Neuronal stem cell (in vitro differentiated cells): ENCODE measurements at places on chromosomes 1 and 21.

GRCh38 chr1:32116531-32116930 is 8.7 kb downstream of the KPNA6 start:
- no peak overlapping the region for H3K27ac ChIP-seq
- no peak for DNase-seq
- H3K27me3 ChIP-seq, result no peaks in the 10 kb centered on the region
- H3K36me3 ChIP-seq, result no peaks in the 10 kb centered on the region

GRCh38 chr1:118826669-118827068 is 161.5 kb downstream of the TBX15 start:
- H3K4me1 ChIP-seq, result no peaks in the 10 kb centered on the region
- H3K27me3 ChIP-seq, result no peaks in the 10 kb centered on the region
- no peak overlapping the region for H3K27ac ChIP-seq
- no peak for DNase-seq
- no peak overlapping the region for H3K4me3 ChIP-seq

GRCh38 chr1:167905671-167906070 is 8.3 kb downstream of the ADCY10 start:
- no peak for DNase-seq
- no peaks in the 10 kb centered on the region for H3K36me3 ChIP-seq
- H3K4me3 ChIP-seq, result no peak overlapping the region
- H3K27me3 ChIP-seq, result no peaks in the 10 kb centered on the region

- H3K4me3 ChIP-seq, result no peak overlapping the region
- no peaks in the 10 kb centered on the region for H3K36me3 ChIP-seq
- H3K4me1 ChIP-seq, result no peaks in the 10 kb centered on the region
- DNase-seq, result no peak
Measured at GRCh38 chr1:89129911-89130310, 4.0 kb upstream of the GBP2 start.

DNA sequence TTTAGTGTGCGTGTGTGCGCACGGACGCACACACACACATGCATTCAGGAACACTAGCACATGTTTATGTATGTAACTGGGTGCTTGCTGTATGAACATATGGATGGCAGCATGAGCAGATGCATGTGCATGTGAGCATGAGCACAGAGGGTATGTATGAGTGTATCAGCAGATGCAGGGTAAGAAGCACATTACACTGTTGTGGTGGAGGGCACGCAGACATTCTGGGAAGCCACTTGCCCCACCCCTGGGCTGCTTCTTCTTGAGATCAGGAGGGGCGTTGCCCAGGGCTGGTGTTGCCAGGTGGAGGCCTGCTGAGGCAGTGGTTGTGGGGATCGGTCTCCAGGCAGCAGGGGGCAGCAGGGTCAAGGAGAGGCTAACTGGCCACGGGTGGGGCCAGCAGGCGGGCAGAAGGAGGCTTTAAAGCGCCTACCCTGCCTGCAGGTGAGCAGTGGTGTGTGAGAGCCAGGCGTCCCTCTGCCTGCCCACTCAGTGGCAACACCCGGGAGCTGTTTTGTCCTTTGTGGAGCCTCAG is 3.9 kb upstream of the P3R3URF start:
- H3K27ac ChIP-seq, result no peak overlapping the region
- peaks cover 2% of the 10 kb centered on the region for H3K4me1 ChIP-seq
- H3K27me3 ChIP-seq, result no peaks in the 10 kb centered on the region
- no peaks in the 10 kb centered on the region for H3K36me3 ChIP-seq
- no peak overlapping the region for H3K4me3 ChIP-seq

DNA sequence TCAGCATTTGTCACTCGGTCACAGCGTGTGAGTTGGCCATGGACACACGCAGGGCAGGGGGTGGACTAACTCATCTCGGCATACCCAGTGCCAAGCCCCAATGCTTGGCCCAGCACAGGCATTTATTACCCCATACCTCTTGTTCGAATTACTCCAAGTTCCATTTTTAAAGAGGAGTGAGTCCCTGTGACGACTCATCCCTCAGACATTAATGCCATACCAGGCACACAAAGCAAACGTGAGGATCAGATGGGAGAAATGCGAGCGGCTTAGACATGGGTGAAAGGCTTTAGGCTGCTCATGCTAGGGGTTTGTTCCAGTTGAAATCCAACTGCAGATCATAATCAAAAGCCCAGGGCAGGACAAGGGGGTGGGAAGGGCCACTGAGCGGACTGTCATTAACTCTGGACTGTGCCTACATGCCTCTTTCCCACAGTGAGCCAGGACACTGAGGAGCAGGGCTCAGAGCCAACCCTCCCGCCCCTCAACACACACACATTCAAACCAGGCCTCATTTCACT is 118.5 kb upstream of the NGF start:
- H3K36me3 ChIP-seq, result no peaks in the 10 kb centered on the region
- no peak for DNase-seq
- H3K4me3 ChIP-seq, result no peak overlapping the region
- H3K4me1 ChIP-seq, result no peaks in the 10 kb centered on the region
- no peaks in the 10 kb centered on the region for H3K27me3 ChIP-seq
- H3K27ac ChIP-seq, result no peak overlapping the region

DNA sequence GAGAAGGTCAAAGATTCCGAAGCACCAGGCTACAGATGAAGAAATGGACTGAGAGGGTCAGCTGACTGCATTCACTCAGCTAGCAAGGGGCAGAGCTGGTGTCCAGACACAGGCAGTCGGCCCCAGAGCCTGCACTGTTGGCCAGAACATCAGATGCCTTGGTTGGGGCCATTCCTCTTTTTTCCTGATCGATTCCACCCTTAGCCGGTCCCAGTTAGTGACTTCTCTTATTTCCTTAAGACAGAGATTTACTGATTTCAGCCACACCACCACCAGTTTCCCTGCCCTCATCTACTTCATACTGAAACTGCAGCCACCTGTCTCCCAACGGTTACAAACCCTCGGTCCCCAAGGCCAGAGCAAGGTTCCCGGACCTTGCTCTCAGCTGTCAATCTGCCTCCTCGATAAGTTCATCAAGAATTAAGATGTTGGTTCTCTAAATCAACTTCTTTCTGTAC is 11.5 kb downstream of the CD58 start:
- H3K4me3 ChIP-seq, result no peak overlapping the region
- no peaks in the 10 kb centered on the region for H3K4me1 ChIP-seq
- no peaks in the 10 kb centered on the region for H3K36me3 ChIP-seq
- no peak overlapping the region for H3K27ac ChIP-seq
- H3K27me3 ChIP-seq, result no peaks in the 10 kb centered on the region
- DNase-seq, result no peak

DNA sequence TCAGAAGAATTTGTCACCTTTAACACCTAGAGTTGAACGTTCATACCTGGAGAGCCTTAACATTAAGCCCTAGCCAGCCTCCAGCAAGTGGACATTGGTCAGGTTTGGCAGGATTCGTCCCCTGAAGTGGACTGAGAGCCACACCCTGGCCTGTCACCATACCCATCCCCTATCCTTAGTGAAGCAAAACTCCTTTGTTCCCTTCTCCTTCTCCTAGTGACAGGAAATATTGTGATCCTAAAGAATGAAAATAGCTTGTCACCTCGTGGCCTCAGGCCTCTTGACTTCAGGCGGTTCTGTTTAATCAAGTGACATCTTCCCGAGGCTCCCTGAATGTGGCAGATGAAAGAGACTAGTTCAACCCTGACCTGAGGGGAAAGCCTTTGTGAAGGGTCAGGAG is 52.3 kb downstream of the UBE4B start:
- no peak overlapping the region for H3K27ac ChIP-seq
- H3K27me3 ChIP-seq, result no peaks in the 10 kb centered on the region
- peaks cover 9% of the 10 kb centered on the region for H3K4me1 ChIP-seq
- DNase-seq, result no peak
- H3K36me3 ChIP-seq, result no peaks in the 10 kb centered on the region
- H3K4me3 ChIP-seq, result no peak overlapping the region

GRCh38 chr1:36023098-36023769 is 60.7 kb upstream of the TEKT2 start:
- no peak overlapping the region for H3K4me3 ChIP-seq
- no peaks in the 10 kb centered on the region for H3K27me3 ChIP-seq
- no peaks in the 10 kb centered on the region for H3K4me1 ChIP-seq
- H3K27ac ChIP-seq, result no peak overlapping the region
- no peak for DNase-seq

GRCh38 chr1:9127395-9128165 is 1.3 kb downstream of the GPR157 start:
- no peaks in the 10 kb centered on the region for H3K36me3 ChIP-seq
- no peak for DNase-seq
- H3K4me1 ChIP-seq, result no peaks in the 10 kb centered on the region
- H3K27ac ChIP-seq, result no peak overlapping the region
- no peak overlapping the region for H3K4me3 ChIP-seq

DNA sequence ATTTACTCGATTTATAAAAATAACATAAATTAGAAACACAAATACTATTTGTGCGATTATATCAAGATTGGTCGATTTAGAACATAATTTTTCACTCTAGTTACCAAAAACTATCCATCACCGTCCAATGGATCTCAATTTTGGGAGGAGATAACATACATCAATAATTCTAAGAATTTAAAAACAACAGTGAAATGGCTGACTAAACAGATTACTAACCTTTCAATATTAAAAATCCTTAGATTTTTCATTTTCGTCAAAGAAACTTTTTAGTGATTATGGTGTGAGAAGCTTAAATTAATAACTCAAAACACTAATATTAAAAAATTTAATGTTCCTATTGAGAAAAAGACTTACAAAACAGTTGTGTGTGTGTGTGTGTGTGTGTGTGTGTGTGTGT is 75.1 kb upstream of the RBM34 start:
- H3K4me3 ChIP-seq, result no peak overlapping the region
- no peak overlapping the region for H3K27ac ChIP-seq
- H3K27me3 ChIP-seq, result no peaks in the 10 kb centered on the region
- no peak for DNase-seq

DNA sequence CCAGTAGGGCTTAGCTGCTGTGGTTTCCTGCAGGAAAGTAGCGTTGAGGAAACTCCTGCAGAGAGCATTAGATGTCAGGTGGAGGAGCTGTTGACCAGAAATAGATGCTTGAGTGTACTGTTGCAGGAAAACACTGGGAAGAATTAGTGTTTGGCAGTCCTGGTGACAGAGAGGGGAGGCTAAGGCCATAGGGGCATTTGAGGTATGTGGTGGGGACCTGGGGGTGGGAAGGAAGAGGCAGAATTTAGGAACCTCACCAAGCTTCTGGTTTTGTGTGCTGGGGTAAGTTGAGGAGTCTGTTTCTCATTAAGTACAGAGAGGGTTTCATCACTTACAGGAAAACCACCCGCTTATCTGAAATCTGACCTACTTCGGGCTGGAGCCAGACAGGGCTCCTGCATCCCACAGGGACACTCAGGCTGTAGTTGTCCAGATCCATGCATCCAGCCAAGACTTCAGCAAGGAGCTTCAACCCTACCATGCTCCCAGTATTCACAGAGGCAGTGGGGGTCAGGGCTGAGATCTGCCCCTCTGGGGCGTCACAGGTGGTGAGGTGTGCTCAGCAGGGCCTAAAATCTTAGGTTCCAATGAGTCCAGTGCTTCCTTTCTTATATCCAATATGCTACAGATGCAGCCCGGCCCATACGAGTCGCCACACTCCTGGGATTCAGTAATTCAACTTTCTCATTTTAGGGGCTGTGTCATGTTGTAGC is 15.1 kb downstream of the SH2D2A start:
- peaks cover 16% of the 10 kb centered on the region for H3K36me3 ChIP-seq
- DNase-seq, result no peak
- H3K4me3 ChIP-seq, result no peak overlapping the region
- H3K27me3 ChIP-seq, result no peaks in the 10 kb centered on the region
- H3K4me1 ChIP-seq, result no peaks in the 10 kb centered on the region

DNA sequence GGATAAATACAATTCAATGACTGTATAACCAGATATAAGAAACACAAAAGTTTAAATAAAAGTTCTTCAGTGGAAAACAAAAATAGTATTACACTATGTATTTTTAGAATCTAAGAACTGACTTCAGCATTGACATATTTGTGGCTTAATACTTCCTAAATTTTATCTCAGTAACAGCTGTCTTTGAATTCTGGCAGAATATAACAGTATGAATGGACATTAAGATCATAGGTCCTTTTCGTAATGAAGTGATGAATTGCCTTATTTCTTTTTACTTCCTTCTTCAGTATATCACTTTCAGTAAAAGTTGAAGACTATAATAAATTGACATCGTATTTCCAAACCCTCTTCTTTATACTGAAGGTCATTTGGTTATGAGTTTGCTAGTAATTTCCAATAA is 1030.0 kb downstream of the MRPL39 start:
- no peaks in the 10 kb centered on the region for H3K4me1 ChIP-seq
- no peak overlapping the region for H3K27ac ChIP-seq
- no peaks in the 10 kb centered on the region for H3K27me3 ChIP-seq
- no peaks in the 10 kb centered on the region for H3K36me3 ChIP-seq
- DNase-seq, result no peak

DNA sequence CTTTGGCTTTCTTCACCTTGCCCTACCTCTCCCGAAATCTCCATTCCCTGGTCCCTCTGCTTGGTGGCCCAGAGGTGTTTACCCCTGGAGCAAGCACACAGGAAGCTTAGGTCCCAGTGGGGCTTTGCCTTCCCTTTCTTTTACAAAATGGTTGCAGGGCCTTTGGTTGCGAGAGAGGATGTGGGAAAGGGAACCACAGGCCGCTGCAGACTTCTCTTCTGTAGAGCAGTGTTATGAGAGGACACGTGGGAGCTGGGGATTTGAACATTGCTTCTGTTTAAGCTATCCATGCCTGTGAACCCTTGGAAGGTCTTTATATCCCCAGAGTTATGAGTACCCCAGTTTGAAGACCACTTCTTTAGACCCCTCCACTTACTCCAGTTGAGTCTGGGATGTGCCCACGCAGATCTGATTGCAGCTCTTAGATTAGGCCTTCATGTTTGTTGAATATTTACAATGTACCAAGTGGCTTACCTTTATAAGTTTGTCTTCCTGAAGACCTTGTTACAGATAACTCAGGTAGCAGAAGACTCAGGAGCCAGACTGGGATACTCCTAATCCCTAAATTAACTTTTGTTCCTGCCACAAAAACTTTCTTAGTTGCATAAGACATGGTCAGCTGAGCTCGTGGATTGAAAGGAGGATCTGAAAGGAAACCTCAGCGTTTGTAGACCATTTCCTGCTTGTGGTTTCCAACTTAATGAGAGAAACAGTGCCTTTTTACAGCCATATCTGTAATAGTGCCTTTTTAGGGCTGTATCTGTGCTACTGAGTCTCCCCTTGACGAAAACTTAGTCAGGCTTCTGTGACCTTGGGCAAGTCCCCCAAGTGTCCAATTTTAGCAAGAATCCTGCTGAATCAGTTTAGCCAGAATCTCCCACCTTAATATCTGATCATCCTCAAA is 21.9 kb upstream of the IVNS1ABP start:
- H3K27me3 ChIP-seq, result no peaks in the 10 kb centered on the region
- H3K36me3 ChIP-seq, result no peaks in the 10 kb centered on the region

DNA sequence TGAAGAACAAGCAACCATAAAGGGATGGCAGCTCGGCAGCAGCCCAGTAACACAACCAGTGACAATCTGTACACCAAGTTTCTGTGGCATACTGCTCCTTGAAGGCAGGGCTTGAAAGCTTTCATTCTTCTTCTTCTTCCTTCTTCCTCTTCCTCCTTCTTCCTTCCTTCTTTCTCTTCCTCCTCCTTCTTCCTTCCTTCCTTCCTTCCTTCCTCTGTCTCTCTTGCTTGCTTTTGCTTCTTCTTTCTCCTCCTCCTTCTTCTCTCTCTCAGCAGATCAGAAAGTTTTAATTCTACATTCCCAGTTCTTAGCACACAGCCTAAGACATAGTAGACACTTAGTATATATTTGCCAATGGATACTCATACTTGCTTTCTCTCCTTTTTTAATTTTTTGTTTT is 95.9 kb downstream of the GLUL start:
- H3K4me3 ChIP-seq, result no peak overlapping the region
- H3K36me3 ChIP-seq, result no peaks in the 10 kb centered on the region
- H3K4me1 ChIP-seq, result peaks cover 7% of the 10 kb centered on the region
- peaks cover 3% of the 10 kb centered on the region for H3K27me3 ChIP-seq
- no peak overlapping the region for H3K27ac ChIP-seq
